Fibroblast of pulmonary artery (primary cell): ENCODE measurements at places on chromosomes 16 and 17.

DNA sequence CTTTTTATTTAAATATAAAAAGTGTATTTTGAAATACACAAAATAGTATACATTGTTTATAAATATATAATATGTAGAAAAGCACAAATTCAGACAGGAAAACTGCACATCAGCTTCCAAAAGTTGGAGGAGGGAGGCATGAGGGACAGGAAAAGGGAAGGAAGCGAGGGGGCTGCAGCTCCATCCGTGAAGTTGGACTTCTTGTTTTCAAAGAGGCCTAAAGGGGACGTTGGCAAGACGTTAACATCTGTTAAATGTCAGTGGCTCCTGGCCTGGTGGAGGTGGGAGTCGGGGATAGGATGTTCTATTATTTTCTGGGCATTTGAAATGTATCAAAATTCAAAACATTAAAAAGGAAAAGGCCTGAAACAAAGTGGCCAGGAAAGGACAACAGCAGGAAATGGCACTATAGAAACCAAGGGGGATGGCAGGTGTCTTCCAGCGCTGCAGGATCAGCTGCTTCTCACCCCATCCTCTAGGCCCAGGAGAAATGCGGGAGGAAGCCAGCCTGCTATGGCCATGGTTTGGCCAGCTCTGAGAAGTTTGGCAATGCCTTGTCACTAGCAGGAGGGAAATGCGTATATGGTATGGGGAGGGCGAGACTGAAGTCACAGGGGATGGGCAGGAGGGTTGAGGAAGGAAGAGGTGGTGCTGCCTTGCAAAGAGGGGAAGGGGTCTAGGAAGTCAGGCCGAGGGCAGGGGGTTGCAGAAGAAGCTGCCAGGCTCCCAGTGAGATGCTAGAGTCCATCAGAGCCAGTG is 6.4 kb downstream of the CMTM2 start:
- DNase-seq: no peak

GRCh38 chr17:74292495-74292894 is 18.5 kb downstream of the DNAI2 start:
- DNase-seq: no peak

GRCh38 chr16:81808933-81809480 is 29.9 kb downstream of the PLCG2 start:
- no peak for DNase-seq

- DNase-seq: no peak
Observed at GRCh38 chr17:39576187-39576586, 31.5 kb downstream of the NEUROD2 start.

GRCh38 chr17:1503699-1504098 is 11.2 kb upstream of the MYO1C start:
- no peak for DNase-seq

DNA sequence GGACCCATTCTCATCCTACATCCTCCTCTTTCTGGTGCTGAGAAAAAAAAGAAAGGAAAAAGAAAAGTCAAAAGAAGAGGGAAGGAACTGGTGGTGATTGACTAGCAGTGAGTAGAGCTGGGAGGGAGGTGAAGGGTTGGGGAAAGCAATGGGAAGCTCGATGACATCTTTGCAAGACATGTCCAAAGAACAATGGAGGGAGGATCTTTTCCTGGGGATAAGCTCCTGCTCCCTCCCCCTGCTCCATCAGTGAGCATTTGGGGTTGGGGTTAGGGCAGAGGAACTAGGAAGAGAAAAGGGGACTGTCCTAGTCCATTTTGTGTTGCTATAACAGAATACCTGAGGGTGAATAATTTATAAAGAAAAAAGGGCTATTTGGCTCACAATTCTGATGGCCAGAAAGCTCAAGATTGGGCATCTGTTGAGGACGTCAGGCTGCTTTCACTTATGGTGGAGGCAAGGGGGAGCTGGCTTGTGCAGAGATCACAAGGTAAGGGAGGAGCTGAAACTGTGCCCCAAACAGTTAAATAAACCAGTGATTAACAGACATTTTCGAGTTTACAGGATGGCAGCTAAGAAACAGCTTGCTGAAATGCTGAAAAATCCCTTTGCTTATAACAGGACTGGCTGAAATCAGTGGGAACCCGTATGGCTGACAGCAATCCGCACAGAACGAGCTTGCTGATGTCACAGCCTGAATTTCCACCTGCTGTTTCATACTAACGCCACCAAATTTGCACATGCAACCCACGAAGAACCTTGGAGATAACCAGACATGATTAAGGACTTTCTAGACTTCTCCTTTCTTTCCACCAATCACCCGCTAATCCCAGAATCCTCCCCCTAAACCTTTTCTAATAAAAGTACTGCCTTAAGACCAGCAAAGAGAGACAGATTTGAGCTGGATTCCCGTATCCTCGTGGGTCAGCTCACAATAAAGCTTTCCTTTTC is 1.6 kb upstream of the ODF4 start:
- no peak for DNase-seq

DNA sequence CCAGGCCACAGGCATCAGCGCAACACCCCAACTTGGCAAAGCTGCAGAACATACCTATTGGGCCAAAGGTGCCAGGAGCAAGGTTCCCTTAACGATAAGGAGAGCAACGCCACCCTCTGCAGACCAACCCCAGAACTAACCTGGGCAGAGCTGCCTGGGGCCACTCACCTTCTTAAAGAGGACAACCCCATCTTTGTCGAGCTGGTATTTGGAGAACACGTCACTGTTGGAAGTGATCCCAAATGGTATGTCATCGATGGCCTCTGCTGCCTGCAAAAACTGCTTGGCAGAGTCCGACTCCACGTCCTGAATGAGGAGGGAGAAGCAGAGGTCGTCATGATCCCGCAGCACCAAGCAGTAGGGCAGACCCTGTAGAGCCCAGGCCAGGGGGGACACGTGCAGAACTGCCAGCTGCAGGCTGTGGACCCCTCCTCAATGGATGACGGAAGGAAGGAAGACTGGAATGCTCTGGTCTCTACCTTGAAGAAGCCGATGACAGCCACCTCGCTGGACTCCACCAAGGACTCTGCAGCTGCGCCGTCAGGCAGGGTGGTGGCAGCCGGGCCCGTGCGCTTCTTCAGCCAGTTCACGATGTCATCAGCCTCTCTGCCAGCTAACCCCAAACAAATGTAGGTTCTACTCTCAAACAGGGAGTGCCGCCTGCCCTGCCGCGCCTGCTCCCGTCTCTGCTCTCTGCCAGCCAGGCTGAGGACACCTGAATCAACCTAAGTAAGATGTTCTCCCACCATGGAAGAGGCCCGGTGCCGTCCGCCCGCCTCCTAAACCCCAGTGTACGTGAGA is 5.2 kb downstream of the P4HB start:
- DNase-seq: no peak

GRCh38 chr16:58842156-58842555 is 108.0 kb upstream of the GOT2 start:
- DNase-seq: no peak

DNA sequence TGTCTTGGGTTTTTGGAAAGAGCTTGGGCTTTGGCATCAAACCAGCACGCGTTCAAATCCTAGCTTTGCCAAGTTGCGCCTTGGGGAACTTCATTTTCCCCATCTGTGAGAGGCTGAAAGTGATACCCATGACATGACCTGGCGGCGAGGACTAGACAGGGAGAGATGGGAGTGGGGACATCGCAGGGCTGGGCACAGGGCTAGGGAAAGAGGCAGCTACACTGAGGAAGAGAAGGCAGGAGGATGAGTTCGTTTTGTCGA is 202.9 kb downstream of the IRF8 start:
- DNase-seq: no peak

- DNase-seq: no peak
Observed at GRCh38 chr16:11232852-11233726, 22.9 kb downstream of the SOCS1 start.

- DNase-seq: no peak
Observed at GRCh38 chr17:73166731-73167581, 2.1 kb downstream of the SSTR2 start.

DNA sequence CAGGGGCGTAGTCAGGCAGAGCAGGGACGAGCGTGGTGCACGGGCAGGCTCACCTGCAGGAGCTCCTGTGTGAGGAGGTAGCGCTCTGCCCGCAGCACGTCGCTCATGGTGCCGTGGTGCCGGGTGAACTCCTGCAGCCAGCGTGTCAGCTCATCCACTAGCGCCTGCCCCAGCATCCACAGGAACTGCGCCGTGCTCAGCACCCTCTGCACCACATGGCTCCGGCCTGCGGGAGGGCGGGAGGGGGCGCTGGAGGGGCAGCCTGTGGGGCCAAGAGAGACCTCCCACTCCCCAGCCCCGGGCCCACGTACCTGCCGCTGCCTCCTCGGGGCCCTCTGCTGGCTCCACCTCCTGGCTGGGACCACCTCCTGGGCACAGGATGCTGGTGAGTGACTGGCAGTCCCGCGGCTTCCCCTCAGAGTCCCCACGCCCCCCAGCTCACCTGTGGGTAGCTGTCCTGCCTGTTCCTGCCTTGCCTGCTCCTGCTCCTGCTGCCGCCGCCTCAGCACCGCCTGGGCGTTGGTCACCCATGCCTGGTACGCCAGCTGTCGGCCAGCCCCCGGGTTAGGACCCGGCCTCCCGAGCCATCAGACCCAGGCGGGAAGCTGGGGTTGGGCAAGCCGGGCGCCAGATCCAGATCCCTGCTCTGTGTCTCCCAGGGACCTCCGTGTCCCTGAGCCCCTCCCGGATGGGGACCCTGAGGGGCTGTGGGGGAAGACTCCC is 16.6 kb downstream of the CTU2 start:
- no peak for DNase-seq

- DNase-seq: peak; percentile 81
Observed at GRCh38 chr17:77465358-77466041, 324.7 kb downstream of the SEC14L1 start.

DNA sequence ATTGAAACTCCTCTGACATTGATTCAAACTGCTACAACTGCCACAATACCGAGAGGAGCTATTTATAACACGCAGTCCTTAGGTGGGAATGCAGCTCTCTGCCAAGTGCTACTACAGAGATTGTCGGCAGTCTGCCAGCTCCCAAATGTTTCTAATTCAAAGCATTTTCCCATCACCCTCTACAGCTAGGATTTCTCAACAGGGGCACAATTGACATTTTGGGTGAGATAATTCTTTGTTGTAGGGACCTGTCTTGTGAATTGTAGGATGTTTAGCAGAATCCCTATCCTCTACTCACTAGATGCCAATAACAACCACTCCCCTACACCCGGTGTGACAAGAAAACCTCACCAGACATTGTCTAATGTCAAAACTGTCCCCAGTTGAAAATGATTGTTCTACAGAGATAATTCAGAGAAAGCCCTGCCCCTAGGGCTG is 7.8 kb upstream of the N4BP1 start:
- peak; percentile 84 for DNase-seq

GRCh38 chr16:86495756-86496261 is 14.5 kb upstream of the FOXF1 start:
- no peak for DNase-seq

DNA sequence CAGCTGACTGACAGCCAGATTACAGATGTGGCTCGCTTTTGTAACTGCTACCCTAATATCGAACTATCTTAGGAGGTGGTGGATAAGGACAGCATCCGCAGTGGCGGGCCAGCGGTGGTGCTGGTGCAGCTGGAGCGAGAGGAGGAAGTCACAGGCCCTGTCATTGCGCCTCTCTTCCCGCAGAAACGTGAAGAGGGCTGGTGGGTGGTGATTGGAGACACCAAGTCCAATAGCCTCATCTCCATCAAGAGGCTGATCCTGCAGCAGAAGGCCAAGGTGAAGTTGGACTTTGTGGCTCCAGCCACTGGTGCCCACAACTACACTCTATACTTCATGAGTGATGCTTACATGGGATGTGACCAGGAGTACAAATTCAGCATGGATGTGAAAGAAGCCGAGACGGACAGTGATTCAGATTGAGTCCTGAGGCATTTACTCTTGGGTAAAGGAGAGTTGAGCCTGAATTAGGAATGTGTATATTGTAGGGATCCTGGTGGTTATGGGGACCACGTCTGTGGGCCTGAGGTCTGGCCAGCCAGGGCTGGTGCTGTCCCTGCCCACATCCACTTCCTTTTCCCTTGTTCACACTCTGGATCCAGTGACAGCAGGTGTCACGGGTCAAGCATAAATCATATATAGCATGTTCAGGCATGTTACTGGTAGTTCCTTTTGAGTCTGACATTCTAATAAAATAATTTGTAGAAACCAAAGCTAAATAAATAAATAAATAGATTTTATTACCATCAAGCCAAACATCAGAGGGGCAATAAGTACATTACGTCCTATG is 89.0 kb upstream of the SMURF2 start:
- no peak for DNase-seq

GRCh38 chr17:17028059-17028877 is 14.0 kb upstream of the MPRIP start:
- peak; percentile 76 for DNase-seq

GRCh38 chr16:48408688-48409087 is 23.5 kb upstream of the SIAH1 start:
- DNase-seq: peak; percentile 78

DNA sequence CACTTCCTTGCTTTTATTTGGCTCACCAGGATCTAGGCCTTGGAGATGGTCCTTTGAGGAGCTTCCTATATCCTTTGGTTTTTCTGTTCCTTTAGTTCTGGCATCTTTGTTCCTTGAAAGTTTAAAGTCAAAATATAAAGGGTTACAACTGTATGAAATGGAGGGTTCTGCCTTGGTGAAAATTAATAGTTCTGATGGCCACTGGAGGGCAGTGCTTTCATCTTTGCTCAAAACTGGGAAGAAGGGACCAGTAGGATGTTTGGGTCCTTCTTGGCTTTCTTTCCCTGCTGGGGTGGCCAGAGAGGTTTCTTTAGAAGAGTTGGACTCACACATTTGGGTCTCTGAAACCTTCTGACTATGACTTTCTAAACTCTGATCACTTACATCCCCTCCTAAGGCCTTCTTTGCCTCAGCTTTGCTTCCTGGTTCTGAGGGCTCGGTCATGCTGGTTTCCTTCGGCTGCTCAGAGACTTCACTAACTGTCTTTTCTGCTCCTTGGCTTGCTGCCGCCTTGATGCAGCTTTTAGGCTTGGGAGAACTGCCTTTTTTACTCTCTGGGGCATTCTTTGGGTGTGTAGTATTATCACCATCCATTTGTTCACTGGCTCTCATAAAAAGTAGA is 10.9 kb upstream of the ITGA2B start:
- peak; percentile 45 for DNase-seq

- DNase-seq: peak; percentile 52
Observed at GRCh38 chr17:43578699-43579565, 32.8 kb upstream of the ETV4 start.

DNA sequence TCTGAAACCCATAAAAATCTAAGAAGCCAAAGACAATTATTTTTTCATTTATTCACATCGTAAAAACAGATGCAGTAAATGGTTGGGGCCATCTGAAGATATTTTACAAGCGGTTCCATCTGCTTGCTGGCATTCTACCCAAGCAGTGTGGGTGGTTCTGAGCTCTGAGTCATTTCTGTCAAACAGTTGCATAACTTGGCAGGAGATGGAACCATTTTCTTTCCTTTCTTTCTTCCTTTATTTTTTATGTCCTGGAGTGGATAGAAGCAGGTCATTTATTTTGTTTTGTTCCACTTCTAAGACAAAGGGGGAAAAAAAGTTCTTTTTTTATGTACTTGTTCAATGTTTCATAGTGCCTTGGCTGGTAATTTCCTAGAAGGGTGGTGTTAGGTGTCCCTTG is 1151.9 kb upstream of the GOT2 start:
- peak; percentile 55 for DNase-seq

- no peak for DNase-seq
Observed at GRCh38 chr17:18241229-18241871, 15.9 kb downstream of the LLGL1 start.

- DNase-seq: no peak
Observed at GRCh38 chr17:35240861-35241260, 2.0 kb upstream of the SLFN5 start.
